ENCODE measurements at places on chromosomes 2 and 18.

DNA sequence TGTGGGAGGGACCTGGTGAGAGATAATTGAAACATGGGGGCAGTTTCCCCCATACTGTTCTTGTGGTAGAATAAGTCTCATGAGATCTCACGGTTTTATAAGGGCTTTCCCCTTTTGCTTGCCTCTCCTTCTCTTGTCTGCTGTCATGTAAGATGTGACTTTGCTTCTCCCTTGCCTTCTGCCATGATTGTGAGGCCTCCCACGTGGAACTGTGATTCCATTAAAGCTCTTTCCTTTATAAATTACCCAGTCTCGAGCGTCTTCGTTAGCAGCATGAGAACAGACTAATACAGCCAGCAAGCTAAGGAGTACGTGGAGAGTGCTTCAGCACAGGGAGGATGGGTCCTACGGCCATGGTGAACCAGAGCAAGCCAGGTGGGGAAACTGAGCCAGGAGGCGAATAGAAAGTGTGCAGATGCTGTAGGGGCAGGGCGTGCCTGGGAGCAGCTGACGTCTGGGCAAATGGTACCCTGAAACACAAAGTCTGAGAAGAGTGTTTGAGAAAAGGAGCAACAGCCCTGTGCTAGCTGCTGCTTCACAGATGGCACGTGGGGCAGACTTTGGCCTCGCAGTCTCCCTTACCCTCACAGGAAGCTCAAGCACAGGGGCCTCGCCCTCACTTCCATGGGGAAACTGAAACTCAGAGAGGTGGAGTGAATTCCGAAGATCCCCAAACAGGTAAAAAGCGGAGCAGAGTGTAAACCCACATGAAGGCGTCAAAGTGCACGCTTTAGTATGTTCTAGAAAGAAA lies 64.2 kb downstream of the MYT1L start:
- DNase-seq: no peak

- peak; percentile 20 for DNase-seq
These were observed 32.1 kb downstream of the RHOB start for GRCh38 chr2:20478961-20479360.

- DNase-seq: no peak
These were observed 144.8 kb downstream of the ARHGAP28 start for GRCh38 chr18:6874315-6874714.

DNA sequence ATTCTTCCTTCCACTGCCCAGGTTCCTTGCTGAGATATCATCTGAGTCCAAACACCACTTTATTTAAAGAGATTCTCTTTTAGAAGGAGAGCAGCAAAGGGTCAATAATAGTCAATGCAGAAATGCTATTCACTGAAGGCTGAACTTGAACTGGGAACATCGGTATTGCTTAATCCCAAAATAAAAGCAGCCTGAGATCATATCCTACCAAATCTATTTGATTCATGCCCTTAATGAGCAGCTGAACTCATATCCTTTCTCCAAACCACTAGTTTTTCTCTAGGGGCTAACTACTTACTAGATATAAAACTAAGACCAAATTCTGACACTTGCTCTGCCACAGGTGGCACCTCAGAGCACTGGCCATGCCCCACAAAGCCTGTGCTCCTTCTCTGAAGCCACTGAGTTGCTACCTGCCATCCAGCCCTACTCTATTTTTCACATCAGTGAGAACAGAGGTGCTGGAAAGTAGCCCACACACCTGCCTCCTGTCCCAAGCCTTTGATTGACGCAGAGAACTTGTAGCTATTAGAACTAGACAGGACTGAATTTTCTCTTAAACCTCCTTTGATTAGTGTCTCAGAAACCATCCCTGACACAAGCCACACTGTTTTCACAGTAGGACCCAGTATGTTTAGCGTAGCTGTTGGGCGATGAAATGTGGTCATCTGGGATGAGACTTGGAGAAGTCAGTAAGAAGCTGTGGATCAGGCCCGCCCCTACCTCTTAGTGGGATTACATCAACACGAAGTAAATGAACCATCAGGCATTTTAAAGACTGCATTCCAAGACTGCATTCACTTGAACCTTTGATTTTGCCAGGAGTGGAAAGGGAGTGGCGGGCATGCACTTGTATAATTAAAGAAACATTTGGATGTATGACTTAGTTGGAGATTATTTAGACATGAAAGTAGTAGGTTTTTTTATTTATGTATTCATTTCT lies 124.3 kb downstream of the RBMS1 start:
- DNase-seq: peak; percentile 58

GRCh38 chr2:239834143-239834542 lies 191.0 kb downstream of the NDUFA10 start:
- DNase-seq: no peak

DNA sequence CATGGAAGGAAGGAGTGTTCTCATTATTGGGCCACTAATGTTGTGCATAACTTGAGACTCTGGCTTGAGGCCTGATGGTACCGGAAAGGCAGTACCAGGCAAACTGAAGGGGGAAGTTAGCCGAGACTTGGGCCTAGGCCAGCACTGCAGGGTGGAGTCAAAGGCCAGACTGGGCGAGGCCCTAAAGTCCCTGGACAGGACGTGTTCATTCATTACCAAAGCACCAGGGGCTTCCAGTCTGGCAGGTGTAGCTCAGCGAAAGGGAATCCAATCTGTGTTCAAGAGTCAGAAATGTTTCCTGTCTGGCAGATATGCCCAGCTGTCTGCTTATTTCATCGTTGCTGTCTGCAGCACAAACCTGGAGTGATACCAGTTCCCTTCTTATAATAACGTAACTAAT lies 4.7 kb upstream of the ITSN2 start:
- DNase-seq: no peak

DNA sequence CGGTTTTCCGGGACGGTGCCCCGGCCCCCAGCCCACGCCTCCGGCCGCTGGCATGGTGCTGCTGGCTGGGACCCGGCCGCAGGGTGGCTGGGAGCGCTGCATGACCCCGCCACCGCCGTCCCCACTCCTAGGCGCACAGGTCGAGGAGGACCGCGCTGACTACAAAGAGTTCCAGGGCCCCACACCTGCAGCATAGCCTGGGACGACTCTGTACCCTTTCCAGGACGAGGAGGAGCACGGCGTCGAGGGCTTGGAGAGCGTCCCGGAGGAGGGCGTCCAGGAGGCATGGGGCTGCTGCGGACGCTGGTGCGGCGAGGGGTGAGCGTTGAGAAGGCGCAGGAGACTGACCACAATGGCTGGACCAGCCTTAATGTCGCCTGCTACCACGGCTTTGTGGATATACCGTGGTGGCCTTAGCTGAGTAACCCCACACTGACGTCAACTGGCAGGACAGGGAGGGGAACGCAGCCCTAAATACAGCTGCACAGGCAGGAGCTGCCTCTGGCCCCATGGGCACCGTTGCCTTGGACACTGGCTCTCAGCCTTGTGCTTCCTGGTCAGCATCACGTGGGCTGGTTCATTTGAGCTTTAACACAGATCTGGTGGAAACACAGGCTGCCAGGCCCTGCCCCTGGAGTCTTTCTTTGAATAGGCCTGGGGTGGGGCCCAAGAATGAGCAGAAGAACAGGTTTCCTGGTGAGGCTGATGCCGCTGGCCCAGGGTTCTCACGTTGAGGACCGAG lies 40.9 kb upstream of the TRIM43B start:
- DNase-seq: no peak

DNA sequence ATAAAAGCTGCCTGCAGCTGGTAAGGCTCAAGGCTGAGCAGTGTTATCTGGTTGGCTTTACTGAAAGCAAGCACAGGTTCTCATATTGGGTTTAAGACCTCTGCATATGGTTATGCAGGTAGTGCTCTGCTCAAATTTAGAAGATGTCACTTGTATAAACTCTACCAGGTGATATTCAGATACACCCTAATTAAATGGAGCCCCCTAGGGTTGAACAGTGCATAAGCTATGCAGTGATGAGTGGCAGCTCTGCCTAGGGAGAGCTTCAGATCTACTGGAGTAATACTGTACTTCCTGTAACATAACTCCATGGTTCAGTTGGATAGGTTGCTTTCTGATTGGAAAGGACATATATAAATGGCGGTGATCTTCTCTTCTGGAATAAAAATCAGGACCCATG lies 222.7 kb downstream of the CYRIA start:
- DNase-seq: no peak

- DNase-seq: no peak
These were observed at the start of gene TTR for GRCh38 chr18:31591628-31592027. TSS of gene TTR (plus strand) at chr18:31591877. CDS start at chr18:31591903, 26 bp downstream.

DNA sequence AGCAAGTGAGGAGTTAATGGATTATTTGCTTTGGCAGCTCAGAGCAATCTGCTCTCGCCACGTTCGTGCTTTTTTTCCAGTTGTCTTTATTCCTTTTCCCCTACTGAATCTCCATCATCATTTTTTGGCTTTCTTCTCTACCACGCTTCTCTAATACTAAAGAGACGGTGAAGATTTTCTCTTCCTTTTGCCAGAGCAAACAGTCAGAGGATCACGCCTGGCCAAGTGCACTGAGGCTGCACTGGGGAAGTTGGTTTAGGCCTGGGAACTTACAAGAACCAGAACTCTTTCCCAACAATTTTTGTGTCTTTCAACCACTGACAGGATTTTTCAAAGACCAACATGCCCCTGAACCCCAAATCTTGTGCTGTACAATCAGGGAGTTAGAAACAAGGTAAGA lies 172.3 kb downstream of the PID1 start:
- DNase-seq: no peak

- no peak for DNase-seq
These were observed 67.8 kb downstream of the SRBD1 start for GRCh38 chr2:45543257-45543656.

DNA sequence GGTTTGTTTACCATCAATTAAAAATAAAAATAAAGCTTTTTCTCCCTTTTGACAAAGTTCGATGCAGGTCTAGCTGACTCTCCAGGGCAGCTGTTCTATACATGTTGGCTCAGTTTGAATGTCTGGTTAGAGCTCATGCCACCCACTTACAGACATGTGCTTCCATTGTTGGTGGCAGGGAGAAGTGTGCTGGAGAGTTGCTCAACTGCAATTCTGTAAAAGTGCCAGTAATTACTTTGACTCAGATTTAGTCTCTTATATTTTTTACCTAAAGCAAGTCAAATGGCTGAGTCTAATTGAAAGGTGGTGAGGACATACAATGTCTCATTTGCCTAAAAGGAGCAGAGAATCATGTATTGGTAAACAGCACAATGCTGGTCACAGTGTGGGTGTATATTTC lies 609.1 kb upstream of the SYT4 start:
- DNase-seq: no peak

GRCh38 chr2:11571170-11571569 lies 37.3 kb downstream of the GREB1 start:
- DNase-seq: no peak

- peak; percentile 64 for DNase-seq
These were observed 1.4 kb downstream of the UBE2F start for GRCh38 chr2:237968048-237968862.

DNA sequence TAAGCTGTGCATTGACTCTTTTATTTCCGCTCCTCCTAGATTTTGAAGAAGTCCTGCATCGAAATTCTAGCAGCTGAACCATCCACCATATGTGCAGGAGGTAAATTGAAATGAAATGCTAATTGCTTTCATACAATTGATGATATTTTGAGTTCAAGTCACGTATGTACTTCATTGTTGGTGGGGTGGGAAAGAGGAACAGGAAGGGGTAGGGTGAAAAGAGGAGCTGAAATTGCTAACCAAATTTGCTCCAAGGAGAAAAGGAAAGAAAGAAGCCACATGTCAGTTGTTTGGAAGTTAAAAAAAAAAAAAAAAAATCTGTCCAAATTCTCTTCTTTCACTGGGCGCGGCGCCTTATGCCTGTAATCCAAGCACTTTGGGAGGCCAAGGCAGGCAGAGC lies 77.8 kb downstream of the ANTXR1 start:
- no peak for DNase-seq

DNA sequence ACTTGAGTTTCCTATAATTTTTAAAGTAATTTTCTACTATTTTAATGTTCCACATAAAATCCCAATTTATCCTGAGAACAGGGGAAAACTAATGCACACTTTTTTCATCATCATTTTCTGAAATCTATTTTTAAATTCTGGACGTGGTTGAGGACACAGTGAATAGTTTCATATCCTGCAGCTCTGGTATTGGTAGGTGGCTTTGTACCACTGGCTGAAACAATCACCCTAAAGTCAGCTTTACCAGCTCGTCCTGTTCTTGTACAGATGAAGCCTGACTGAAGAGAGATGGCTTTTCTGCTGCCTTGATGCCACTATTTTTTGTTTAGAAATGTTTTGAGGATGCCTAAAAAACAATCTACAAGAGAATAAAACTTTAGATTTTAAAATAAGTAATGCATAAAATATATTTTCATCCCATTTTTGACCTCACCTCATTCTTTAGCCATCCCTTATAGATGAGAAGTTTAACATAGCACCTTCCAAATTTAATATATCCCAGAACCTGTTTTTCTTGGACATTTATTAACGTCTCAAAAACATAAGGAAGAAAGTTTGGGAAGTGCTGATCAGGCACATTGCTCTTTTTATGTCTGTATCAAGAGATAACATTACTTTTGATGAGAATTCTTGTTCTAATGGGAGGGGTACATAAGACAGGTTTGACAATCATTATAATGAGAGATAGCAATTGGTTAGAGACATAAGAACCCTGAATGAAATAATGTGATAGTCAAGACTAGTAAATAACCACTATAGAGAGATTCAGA lies 80.9 kb downstream of the GALNT1 start:
- DNase-seq: no peak

GRCh38 chr2:161223139-161223732 lies 63.0 kb downstream of the TANK start:
- peak; percentile 41 for DNase-seq

DNA sequence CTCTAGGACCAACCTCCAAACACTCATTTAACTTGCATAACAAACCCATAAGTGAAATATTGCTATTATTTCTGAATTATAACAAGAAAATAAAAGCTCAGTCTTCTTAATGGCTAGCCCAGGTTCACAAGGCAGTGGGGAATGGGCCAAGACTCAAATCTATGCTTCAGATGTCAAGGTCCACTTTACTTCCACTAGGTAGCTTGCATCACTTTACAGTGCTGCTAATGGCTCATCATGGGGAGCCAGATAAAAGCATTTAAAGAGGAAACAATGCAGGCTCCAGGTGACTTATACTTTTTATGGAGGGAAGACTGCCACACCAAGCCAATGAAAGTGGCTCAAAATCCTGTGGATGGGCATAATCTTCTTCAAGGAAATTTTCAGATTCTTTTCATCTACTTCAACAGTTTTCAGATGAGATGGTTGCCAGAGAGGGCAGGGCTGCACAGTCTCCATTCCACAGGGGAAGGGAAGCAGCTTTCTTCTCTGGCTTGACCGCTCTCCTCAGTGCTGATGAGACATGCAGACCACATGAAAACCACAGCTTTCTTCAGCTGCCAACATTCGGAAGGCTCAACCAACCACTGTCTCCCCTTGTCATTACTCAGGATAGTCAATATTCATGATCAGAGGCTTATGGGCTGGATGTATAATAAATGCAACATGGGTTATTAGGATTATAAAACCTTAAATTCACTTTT lies 361.9 kb upstream of the MEX3C start:
- DNase-seq: no peak

DNA sequence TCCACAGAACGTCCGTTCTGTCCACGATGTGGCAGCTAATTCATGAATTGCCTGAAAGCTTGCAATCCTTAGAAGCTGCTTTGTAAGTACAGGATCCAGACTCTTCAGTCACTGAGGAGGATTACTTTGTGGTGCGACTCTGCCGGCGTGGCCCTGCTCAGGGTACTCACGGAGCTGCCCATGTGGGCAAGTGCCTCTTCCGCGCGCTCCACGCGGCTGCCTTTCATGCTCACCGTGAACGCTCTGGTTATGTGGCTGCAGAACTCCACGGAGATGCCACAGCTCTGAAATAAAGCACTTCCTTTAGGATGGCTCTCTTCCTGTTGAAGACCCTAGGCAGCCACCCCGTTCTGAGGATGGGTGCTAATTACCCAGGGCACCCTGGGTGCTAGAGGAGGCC lies 31.0 kb downstream of the RMC1 start:
- DNase-seq: no peak

All from fibroblast of skin of right biceps (primary cell).